ENCODE measurements at places on chromosomes 1 and 21.

- no peak for DNase-seq
These were observed 1.1 kb upstream of the S100A9 start for GRCh38 chr1:153356392-153357075.

DNA sequence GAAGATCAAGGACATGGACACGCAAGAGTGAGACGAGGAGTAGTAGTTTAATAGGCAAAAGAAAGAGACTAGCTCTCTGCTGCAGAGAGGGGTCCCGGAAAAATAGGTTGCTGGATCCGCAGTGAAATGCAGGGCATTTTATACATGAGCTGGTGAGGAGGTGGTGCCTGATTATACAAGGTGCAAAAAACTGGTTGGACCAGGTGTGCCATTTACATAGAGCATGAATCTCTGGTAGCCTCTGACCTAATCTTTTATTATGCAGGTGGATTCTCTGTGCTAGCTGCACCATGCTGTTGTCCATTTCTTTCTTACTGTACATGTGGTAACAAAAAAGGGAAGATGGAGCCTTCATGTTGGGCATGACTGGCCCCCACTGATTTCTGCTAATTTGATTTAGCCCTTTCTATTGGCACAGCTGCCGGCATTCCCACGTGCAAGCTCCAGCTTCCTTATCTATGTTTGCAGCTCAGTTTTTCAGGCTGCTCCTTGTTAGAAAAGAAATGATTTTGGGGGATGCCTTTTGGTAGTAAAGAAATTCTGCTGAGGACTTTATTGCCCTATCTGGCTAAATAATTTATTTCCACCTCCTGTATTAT, 548.1 kb downstream of the BRINP3 start:
- DNase-seq = peak; percentile 28

DNA sequence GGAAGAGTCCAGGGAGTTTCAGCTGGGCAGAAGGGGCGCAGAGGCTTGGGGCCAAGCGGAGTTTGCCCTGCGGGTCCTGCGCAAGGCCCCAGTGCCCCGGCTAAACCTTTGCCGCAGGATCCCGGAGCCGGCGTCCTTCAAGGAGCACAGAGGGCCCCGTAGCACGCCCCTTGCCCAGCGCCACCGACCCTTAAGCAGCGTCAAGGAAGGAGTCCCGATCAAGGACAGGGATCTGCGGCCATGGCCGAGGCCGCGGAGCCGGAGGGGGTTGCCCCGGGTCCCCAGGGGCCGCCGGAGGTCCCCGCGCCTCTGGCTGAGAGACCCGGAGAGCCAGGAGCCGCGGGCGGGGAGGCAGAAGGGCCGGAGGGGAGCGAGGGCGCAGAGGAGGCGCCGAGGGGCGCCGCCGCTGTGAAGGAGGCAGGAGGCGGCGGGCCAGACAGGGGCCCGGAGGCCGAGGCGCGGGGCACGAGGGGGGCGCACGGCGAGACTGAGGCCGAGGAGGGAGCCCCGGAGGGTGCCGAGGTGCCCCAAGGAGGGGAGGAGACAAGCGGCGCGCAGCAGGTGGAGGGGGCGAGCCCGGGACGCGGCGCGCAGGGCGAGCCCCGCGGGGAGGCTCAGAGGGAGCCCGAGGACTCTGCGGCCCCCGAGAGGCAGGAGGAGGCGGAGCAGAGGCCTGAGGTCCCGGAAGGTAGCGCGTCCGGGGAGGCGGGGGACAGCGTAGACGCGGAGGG, 520 bp downstream of the CLIC6 start:
- DNase-seq = no peak

DNA sequence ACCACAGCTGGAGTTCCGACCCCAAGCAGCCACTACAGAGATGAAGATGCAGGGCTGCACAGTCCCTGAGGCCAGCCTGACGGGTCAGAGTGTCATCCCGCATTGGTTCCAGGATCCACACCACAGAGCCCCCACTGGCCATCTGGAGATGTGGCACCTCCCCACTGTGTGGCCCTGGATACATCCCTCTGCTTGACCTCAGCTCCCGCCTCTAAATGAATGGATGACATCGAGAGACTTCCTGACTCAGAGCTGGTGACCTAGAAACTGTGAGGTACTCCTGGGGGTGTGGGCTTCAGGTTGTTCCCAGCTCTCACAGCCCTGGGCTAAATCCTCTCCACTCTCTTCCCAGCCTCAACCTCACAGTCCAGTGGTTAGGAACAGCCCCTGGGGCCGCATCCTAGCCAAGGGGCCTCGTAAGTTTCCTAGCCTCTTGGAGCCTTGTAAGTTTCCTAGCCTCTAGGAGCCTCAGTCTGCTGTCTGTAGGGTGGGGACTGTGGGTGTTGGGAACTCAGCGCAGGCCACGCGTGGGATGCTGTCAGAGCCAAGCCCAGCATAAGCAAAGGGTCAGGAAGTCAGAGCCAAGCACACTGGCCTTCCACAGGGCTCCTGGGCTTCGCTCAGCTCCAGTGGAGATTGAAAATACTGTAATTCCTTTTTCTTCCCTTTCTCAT, 87.5 kb upstream of the RUNX3 start:
- no peak for DNase-seq

GRCh38 chr1:26034504-26035202, 11.3 kb downstream of the SLC30A2 start:
- no peak for DNase-seq

DNA sequence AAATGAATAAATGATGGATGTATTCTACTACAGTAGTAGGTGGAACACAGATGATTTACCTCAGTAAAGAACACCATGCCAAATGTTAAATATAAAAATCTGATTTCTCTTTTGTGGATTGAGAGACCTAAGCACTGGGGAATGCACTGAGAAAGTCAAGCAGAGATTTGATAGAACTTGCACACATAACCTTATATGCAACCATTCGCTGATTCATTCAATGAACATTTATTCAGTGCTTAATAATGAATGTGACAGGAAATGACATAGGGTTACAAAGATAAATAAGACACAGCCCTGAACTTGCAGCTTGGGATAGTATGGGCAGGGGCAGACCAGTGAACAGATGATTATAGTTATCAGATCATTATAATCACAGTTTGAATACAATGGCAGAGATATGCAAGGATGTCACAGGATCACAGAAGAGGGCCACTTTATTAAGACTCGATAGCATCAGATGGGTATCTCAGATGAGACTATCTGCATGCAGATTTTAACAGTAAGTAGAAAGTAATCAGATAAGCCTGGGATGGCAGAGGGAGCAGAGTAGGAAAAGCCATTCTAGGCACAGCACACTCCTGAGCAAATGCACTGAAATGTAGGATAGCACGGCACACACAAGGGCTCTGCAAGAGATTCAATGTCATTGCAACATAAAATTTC, 169.4 kb downstream of the ASTN1 start:
- DNase-seq = no peak

DNA sequence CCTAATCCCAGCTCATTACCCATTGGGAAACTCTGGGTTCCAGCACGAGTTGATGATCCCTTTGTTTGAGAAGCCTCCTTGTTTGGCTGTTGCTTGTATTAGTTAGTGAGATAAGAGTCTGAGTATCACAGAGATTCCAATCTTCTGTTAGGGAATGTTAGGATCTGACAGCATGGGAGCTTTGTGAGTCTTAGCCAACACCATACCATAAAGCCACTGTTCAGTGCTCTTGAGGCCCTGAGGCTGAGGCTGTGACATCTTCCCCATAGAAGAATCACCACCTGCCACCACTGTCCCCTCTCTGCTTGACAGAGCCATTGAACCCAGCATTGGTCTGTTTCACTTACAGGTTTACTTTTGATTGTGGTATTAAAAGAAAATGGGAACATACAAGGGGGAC, 29.3 kb upstream of the NFASC start:
- DNase-seq = no peak

DNA sequence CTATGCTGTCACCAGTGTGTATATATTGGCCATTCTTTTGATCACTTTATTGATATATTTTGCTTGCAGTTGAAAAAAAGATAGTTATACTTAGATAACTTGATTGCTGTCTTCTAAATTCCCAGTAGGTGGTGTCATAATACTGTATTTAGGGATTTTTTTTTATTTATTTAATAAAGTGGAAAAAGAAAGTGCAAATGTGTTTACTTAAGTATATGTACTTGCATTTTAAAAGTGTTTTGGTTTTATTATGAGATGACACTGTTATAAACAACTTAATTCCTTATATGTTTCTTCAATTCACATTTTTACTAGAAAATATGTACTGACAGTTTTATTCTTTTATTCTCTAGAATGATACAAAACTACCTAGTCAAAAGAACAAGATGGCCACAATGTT, 164.8 kb downstream of the USP25 start:
- DNase-seq = no peak

GRCh38 chr1:110672753-110673108, 2.0 kb downstream of the KCNA3 start:
- DNase-seq = peak; percentile 40

DNA sequence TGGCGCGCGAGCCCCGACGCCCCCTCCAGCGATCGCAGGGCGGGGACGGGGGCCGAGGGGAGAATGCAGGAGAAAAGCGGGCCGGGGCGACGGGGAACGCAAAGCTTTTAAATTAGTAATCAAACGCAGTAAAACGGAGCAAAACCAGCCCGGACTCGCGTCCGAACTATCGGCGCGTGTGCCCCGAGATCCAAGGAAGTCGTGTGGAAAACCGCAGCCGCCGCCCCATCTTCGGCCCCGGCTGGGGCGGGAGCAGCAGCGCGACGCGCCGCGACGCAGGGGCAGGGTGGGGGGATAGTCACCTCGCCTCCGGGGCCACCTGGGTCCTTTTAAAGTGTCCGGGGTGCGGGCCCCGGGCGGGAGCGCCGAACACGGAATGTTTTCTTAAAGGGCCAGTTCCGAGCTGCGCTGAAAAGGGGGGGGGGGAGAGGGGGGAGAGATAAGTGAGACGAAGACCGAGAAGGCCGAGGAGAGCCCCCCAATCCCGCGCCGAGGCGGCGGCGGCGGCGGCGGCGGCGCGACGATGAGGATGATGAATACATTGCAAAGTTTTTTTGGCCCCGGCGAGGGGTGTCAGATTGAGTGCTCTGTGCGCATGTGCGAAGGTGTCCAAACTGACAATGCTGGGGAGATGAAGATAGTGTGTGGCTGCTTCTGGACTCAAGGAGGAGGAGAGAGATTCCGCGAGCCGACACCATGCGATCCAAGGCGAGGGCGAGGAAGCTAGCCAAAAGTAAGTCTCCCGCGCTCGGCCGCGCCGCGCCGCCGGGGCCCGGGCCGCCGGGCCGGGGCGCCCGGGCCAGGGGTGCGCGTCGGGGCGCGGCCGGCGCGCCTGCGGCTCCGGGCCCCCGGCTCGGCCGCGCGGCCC, at the start of gene PRDM16:
PRDM16 (plus strand) TSS at position 640 of the 868 bp plus-strand sequence; CDS start at position 697, 57 bp downstream.
- peak; percentile 0 for DNase-seq

GRCh38 chr21:18493422-18493821, 89.8 kb upstream of the TMPRSS15 start:
- DNase-seq = no peak
